Right hindlimb (tissue), 1 donor: ENCODE measurements at places on chromosomes 16 and 17.

- no peak for DNase-seq
Observed at GRCh38 chr16:15031586-15031985, 24.3 kb downstream of the NTAN1 start.

DNA sequence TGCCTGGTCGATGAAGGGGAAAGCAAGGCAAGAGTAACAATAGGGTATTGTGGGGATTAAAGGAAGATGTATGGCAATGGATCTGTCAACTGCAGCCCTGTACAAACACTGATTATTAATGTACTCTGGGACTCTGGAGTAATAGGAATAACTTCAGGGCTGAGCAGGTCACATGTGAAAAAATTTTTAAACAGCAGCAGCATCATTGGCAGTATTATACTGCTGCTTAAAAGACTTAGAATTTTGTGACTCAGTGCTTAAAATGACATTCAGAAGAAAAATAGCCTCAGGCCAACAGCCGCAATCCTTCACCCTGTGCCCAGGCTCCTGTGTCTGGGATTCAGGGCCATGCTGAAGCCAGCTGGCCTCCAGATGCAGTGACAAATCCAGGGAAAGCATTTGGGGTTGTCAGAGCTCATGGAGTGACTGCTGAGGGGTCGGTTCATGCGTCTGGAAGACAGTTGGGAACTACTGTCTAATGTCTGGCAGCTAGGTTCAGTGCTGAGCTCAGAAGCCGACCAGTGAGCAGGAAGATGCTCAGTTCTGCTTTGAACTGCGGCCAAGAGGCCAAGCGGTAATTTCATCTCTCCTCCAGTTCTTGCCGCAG lies 22.2 kb downstream of the TEX2 start:
- peak; percentile 74 for DNase-seq

DNA sequence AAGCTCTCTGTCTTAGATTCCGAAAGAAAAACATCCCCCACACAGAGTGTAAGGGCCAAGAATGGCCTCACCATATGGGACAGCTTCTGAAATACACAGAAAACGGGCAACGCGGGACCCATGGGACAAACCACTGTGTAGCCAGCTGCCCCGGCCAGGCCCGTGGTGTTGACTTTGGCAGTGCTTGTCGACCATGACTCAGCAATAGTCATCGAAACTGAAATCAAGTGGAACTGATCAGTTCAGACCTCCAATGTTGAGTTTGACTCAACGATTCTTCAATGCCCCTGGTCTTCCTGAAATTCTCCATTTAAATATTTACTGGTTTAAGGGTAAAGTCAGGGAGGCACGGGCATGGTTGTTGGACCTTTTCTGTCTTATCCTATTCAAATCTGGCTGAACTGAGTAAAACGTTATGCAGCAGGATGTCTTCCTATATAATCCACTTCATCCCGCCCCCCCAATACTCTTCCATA lies 27.5 kb downstream of the ZFHX3 start:
- peak; percentile 61 for DNase-seq

DNA sequence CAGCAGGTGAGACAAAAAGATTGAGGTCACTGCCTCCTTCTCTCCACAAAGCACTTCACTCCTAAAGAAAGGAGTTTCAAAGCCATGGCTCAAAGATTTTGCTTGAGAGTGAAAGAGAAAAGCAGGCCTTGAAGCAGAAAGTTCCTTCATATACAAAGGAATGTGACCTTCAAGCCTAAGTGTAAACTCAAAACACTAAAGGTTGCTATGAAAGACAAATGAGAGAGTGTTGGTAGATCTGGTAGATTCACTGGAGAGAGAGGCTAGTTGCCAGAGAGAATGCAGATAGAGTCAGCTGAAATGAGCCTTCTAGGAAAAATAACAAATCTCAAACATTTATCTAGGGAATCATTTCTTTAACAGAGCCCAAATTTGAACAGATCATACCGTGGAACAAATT lies 305.2 kb downstream of the CDH8 start:
- no peak for DNase-seq

GRCh38 chr17:39794249-39794970 lies 56.7 kb downstream of the GRB7 start:
- no peak for DNase-seq

DNA sequence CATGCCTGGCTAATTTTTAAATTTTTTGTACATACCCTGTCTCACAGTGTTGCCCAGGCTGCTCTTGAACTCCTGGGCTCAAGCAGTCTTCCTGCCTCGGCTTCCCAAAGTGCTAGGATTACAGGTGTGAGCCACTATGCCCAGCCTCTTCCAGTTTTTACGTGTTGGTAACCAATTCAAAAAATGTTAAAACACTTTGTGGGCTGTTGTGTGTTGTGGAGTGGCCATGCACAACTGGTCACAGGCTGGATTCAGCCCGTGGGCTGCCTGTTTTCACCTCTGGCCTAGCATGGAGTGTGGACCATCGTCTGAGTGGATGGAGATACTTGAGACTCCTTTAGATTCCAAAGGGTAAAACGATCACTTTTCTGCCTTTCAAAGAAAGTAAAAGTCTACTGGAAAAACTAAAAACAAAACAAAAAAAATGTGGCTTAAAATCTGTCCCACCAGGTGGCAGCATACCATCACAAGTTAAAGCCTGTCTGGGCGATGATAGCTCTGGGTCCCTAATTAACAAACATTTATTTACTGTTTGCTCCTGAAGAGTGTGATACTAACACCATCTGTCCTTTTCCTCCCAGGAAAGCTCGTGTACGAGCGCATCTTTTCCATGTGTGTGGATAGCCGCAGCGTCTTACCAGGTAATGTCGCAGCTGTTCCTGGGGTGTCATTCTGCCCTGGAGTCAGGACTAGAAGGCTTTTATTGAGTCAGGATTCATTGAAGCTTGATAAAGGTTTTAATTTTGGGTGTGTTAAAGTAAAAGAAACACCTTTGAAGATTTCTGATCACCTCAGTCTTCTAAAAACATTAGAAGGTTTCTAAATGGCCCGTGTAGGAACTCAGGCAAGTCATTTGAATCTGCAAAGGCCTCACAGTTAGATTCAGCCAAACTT lies 45.8 kb downstream of the VPS35L start:
- DNase-seq, result no peak

DNA sequence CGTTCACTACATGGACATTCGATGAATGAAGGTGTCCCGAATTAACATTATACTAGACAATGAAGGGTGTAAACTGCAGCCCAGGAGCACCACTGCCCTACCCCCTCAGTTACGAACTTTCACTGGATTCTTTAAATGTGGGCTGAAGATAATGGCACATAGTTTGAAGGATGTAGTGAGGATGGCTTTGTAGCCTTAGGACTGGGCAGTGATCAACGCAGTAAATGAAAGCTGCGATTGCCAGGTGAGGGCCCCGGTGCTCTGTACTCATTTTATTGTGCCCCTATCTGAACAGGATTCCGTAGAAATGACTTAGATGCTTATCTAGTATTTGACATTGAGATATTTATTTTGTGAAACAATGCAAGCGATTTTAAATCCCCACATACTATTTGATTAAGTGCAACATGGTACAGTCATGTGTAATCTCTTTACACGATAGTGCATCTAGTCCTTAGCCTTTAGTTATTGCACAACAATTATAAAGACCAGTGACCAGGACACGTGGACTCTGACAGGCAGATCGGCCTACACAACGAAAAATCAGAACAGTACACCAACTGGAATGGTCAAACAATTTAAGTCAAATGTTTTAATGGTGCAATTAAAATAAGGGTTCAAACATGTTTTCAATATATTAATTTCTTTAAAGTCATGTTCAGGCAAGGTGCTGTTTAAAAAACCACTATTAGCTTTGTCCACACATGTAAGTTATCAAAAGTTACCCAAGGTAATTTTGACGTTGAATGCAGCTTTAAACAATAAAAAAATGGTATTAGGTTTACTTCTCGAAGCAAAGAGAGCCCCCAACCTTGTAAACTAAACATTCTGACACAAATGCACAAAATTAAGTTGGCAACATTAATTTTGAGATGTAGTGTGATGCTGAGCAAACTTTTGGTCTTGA lies 17.4 kb upstream of the ERN1 start:
- DNase-seq, result no peak

- DNase-seq, result no peak
Observed at GRCh38 chr16:20415541-20415940, 6.2 kb downstream of the ACSM5 start.

DNA sequence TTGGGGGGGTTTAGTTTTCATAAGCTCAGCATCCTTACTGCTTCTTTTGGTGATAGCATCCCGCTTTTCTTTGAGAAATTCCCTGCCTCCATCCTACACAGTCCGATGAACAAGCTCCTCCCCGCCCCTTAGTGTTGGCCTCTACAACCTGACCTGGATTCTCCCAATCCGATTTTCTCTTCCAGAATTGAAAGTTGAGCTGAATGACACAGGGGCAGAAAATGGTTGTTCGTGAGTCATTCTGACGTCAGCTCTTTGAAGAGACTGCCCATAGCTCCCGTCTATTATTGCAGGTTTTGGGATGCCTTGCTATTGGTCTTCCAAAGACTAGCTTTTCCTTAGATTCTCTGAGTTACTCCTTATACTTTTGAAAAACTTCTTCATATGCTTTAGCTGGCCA lies 279.7 kb downstream of the SLC39A11 start:
- DNase-seq, result no peak

- no peak for DNase-seq
Observed at GRCh38 chr17:68646626-68647526, 45.7 kb upstream of the FAM20A start.

DNA sequence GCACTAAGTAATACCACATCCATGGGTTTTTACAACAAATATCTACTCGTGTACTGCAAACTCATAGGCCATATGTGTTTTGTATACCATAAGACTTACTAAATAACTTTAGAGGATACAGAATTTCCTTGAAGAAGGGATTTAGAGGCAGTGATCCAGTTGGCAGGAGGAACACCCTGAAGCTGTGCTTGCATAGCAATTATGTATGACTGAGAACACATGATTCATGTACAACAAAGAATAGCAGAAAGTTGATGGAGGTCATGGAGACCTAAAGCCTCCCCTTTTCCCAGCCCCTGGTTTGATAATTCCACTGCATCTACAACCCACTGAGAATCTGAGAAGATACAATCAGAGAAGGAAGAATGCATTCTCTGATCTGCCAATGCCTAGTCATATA lies 83.8 kb upstream of the PMFBP1 start:
- no peak for DNase-seq

- peak; percentile 86 for DNase-seq
Observed at GRCh38 chr17:49496183-49496866, 1.2 kb downstream of the NGFR start.

GRCh38 chr16:68037841-68038597 lies 14.9 kb downstream of the DUS2 start:
- no peak for DNase-seq

- no peak for DNase-seq
Observed at GRCh38 chr16:57041182-57042156, 50.9 kb upstream of the CPNE2 start.

DNA sequence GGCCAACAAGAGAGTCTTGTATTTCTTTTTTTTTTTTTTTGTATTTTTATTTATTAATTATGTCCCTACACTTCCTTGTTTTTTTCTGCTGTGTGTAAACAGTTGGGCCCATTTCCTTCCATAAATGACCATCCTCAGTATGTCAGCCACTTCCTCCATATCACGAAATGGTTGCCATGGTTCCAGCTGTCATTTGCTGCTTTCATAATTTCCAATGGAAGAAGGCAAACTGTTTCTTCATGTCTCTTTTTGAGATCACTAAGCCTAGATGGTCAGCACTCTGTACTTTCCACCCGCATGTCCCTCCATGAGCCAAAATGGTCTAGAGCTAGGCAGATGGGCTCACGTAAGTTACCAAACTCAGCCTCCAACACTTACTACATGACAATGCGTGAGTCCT lies 133.5 kb upstream of the FOXF1 start:
- no peak for DNase-seq

DNA sequence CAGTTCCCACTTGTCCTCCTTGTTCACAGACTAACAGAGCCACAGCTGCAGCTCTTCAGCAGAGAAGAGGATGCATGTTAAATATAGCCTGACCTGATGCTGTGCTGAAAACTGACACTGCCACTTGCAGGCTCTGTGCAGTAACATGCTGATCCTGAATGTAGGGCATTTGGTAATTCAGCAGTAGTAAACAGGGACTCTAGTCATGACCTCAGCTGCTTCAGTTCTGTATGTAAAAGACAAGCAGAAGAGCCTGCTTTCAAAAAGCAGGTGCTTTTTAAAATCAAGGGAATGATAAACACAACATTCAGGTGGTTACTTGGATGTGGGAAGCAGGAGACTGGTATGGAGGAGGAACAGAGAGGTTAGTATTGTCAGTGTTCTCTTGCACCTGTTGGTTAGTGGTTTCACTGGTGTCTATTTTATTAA lies 33.8 kb downstream of the ESRP2 start:
- DNase-seq, result peak; percentile 41

DNA sequence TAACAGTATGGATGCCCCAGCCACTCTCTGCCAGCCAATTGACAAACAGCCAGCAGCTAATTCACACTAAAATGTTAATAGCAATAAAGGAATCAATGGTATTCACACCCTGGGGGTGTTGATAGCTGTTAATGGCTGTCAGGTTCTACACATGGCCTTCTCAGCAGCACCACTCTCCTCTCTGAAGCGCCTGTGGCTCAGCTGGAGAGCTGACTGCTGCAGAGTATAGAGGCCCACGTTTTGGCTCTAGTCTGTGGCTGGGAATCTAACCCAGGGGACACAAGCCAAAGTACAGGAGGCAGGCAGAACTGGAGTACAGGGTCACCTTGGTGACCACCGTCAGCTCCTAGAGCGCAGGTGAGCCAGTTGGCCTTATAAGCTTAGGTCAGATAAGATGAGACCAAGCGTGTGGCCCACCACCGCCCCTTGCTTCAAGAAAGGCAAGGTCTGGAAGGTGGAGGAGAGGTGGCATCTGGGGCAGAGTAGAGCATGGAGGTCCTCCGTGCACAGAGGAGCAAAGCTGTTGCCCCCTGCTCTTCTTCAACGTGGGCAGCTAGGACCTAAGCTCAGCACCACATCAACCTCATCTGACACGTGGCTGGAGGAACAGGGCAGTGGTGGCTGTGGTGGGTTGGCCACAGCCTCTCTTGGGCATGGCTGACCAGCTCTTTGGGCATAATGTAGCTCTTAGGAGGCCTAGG lies 25.4 kb downstream of the CCR7 start:
- DNase-seq, result peak; percentile 16

GRCh38 chr16:17511340-17511739 lies 40.6 kb upstream of the XYLT1 start:
- peak; percentile 55 for DNase-seq

DNA sequence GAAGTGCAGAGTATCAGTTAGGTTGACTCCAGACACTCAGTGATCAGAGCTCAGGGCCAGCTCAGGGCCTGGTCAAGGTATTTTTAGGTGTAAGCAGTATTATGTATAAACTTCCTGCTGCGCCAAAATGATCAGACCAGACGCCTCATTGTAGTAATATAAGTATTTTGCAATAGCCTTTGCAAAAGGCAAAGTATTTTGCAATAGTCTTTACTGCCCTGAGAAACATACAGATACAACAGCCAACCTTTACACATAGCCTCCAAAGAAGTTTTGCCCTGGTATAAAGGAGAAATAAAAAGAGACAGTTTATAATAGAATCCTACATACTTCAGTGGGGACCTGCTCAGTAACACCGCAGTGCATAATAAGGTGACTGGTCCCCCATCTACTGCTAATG lies 333.0 kb upstream of the EEF2KMT start:
- DNase-seq, result no peak

GRCh38 chr16:81748476-81749198 lies 30.5 kb upstream of the PLCG2 start:
- no peak for DNase-seq
